AML-193 (cell line): ENCODE measurements at places on chromosomes 5 and 9.

DNA sequence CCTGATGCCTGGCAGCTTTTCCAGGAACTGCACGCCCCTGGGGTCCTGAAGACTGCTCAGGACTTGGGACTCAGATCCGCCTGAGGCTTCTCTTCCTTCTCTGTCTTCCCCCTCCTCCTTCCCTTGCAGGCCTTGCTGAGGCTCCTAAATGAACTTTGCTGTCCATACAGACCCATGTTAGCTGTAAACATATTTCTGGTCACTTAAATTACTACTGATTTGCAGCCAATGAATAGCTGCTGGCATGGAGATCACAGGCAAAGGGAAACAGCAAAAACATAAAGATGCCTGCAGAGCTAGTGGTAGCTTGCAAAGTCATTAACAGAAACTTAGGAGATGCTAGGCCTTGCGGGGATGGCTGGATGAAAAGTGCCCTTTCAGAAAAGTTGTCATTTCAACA is 261.9 kb downstream of the GADD45G start:
- no peak for DNase-seq

GRCh38 chr5:180343110-180343830 is 9.9 kb downstream of the GFPT2 start:
- DNase-seq = no peak

DNA sequence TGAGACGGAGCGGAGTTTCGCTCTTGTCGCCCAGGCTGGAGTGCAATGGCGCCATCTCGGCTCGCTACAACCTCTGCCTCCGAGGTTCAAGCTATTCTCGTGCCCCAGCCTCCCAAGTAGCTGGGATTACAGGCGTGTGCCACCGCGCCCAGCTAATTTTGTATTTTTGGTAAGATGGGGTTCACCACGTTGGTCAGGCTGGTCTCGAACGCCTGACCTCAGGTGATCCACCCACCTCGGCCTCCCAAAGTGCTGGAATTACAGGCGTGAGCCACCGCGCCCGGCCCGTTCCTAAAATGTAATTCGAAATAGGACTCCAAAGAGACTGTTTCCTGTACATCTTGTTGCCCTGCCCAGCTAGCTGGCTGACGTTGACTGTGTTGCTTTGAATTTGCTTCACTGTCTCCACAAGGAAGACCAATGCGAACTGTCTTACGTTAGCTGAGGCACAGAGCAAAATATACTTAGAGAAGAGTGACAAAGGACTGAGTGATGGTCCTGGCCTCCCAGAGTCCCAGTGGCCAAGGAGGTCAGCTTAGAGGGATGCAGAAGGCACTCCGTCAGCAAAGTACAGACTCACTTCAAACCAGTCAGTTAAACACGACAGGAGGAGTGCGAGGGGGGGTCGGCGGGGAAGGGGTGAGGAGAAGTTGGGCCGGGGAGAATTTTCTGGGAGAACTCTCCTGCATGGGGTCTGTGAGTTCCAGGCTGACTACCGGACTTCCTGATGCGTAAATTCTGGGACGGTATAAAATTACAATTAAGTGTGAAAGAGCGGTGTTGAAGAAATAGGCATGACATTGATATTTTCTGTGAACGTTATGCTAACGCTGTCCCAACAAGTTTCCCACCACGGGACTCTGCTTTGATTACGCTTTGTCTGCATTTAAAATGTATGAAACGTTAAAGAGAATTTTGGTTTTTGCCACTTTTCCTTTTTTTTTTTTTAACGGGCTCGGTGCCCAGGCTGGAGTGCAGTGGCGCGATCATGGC is 6.8 kb upstream of the TRIM41 start:
- DNase-seq = no peak

GRCh38 chr5:37975531-37975930 is 135.7 kb upstream of the GDNF start:
- no peak for DNase-seq

DNA sequence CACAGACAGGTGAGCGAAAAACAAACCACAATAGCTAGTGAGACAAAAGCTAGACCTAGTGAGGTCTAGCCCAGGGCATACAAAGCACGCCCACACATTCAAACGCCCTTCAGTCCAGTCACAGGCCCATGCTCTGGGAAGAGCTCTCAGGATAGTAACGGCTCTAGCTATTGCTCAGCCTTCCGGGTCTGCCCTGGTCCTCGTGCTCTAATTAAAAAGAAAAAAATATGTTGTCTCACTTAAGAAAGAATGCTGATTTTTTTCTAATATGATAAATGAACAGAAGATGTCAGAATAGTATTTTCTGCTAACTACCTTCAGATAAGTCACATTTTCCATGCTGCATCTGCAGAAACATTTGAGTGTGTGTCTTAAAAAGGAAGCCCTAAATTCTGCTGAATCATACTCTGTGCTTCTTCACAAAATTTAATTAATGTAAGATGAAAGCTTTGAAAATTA is 94.5 kb downstream of the PLPP1 start:
- DNase-seq = no peak

GRCh38 chr5:67620424-67621397 is 424.1 kb upstream of the CD180 start:
- no peak for DNase-seq

DNA sequence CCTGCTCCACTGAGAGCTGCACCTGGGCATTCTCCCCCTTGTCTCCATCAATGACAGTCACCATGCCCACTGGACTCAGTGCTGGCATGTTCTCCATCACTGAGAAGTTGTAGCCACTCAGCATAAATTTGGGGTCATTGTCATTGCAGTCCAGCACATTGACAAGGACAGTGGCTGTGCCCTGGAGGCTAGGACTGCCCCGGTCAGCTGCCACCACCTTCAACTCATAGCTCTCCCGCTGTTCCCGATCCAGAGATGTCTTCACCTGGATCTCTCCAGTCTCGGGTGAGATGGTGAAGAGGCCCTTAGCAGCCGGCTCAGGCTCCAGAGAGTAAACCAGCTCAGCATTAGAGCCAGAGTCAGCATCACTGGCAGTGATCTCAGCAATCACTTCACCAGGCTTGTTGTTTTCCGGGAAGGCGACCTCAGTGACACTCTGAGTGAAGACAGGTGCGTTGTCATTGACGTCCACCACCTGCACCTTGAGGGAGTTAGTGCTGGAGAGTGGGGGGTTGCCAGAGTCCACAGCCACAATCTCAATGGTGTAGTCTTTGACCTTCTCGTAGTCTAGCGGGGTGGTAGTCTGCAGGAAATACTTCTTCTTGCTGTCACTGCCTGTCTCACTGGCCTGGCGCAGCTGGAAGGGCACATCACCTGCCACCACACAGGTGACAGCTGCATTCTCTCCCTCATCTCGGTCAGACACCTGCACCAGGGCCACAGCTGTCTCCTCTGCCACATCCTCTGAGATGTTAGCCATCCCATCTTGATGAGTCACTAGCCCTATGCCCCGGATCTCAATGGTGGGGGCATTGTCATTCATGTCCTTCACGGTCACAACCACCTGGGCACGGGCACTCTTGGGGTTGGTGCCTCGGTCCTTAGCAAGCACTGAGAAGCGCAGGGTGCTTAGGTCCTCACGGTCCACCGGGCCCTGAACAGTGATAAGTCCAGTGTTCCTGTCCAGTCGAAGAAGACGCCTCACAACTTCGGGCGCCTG is 13.5 kb downstream of the PCDH1 start:
- DNase-seq = no peak

DNA sequence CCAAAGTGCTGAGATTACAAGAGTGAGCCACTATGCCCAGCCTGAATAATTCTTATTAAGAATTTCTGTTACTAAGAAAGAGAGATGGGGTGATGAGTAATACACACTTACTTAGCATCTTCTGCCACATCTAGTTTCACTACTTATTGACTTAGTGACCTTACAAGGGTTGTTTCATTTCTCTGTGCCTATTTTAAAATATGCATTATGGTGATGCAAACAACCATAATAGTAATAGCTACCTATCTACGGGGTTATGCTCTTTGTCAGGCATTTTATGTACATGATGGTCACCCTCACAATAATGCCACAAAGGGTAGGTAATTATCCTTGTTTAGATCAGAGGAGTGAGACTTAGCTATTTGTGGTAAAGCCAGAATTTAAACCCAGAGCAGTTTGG is 499.0 kb upstream of the SGCD start:
- no peak for DNase-seq

DNA sequence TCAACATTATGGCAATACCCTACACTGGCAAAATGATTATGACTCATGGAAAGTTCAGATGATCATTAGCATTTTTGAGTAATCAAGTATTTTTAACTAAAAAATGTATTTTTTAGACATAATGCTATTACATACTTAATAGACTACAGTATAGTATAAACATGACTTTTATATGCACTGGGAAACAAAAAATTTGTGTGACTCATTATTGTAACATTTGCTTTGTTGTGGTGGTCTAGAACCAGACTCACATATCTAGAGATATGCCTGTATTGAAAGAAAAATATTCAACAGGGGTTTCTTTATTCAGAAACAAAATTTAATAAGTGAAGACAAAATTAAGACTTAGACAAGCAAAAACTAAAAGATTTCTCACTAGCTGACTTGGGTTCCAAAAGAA is 385.3 kb upstream of the RIOK2 start:
- no peak for DNase-seq

- no peak for DNase-seq
These were observed 50.2 kb downstream of the TIMD4 start for GRCh38 chr5:156912869-156913268.

DNA sequence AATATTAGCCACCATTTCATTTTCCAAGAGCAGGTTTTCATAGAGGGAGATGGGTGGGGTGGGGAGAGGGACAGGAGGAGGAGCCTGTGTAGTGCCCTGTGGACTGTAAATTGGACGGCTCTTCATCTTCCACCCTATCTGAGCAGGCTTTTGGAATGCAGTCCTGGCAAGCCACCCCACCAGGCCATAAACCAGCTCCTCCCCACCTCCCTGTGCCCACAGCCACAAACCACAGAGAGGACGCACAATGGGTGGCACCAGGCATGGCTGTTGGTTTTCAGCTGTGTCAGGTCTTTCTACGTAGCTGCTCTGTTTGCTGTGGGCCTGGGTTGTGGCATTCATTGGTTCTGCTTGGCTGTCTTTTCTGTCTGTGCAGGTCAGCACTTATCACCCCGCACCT is 58.0 kb downstream of the PLAC8L1 start:
- DNase-seq = no peak

DNA sequence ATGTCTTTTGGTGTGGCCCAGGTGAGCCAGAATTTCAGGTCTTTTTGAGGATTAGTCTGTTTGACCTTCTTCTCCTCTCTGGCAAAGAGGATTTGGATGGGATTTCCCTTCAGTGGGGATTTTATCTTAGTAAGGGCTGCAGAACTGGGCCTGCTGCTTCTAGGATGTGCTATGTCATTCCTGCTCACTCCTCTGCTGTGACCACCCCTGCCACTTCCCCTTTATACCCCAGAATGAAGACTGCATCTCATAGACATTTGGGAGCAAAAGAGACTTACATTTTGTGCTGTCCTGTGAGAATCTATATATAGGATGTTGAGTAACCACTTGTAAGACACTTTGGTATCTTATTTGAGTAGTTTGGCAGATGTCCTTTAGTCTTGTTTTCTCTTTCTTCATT is 76.2 kb downstream of the ARHGAP26 start:
- peak; percentile 77 for DNase-seq

DNA sequence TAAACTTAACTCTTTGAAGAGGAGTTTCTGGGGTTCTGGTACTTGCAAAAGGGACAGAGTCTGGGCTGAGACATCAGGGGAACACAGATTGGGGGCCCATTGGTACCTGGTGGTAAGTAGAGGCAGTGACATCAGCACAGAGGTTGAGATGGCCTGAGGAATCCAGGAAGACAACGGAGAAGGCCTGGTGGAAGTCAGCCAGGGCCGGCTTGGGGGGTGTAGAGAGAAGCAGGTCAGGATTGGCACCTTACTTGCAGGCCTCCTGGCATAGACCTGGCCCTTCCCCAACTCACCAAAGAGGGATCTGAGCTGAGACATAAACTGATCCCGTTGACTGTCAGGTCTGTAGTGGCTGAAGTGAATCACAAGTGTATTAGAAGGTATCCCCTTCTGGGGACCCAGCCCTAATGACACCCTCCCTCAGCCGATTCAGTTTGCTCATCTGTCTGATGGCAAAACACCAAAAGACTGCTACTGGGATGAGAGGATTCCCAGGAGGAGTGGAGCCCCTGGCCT is 5.5 kb downstream of the NOL6 start:
- DNase-seq = no peak

GRCh38 chr9:134301387-134302129 is 24.7 kb upstream of the RXRA start:
- no peak for DNase-seq

DNA sequence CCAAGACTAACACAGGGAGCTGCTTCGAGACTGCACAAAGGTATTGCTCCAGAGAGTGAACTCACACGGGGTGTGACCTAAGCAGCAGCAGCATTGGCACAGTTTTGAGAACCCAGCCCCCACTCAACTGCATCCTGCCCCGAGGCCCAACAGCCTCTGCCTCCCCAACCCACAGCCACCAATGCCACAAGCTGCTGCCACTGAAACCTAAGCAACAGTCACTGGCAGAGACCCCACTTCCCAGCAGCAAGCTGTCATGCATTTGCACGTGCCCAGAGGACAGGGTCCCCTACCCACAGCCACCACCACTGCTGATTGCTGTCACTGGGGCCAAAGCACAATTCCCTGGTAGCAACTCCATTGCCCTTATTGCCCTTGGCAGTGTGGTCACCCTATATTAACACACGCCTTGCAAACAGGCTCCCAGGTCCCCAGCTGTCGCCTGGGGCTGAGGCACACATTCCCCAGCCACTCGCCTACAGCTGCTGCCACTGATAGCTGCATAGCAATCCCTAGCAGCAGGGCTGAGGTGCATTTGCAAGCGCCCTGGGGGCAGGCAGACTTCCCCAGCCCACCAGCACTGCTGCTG is 141.0 kb downstream of the AGTPBP1 start:
- no peak for DNase-seq

DNA sequence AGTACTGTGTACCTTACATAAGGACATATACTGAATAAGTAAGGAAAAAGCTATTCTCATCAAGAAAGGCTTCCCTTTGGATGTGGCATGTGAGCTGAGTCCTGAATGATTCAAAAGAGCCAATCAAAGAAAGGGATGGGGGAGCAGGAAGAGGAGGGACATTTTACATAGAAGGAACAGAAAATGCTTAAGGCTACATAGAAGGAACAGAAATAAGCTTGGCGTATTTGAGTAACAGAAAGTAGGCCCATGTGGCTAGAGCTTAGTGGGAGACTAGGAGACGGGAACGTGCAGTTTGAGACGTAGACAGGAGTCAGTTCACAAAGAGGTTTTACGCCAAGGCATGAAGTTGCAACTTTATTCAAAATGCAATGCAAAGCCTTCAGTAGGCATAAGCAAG is 126.3 kb downstream of the CEMIP2 start:
- no peak for DNase-seq

- no peak for DNase-seq
These were observed 383.1 kb upstream of the PAPPA start for GRCh38 chr9:115770521-115770920.

- DNase-seq = no peak
These were observed 32.7 kb upstream of the ADAMTSL1 start for GRCh38 chr9:18441261-18441660.

GRCh38 chr5:152400846-152401245 is 4.2 kb downstream of the NMUR2 start:
- no peak for DNase-seq
